Left lung (tissue), 14 donors: ENCODE measurements at places on chromosomes 11 and 22. TPM values are rescaled to one million over a fixed set of nuclear protein-coding genes. Genes with fewer than 3 reads are reported as not detected.

- no peak for DNase-seq
These were observed 316.4 kb downstream of the NTM start for GRCh38 chr11:131686836-131687235.

- no peak for DNase-seq
These were observed 34.9 kb downstream of the SERPIND1 start for GRCh38 chr22:20808844-20809243.

- no peak for DNase-seq
These were observed 96.7 kb downstream of the SNX19 start for GRCh38 chr11:130819625-130820024.

DNA sequence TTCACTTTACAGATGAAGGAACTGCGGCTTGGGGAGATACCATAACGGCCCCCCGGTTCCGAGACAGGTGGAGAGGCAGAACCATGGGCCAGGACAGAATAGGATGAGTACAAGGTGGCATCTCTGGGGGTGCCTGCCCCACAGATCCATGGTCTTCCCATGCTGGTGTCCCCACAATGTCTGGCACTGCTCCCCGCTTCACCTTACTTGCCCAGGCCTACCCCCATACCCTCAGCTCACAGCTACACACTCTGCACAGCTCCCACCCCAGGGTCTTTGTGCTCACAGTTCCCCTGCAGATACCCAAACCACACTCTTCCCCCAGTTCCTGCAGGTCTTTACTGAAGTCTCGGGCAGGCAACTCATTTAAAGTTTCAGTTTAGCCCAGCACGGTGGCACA, 11.4 kb upstream of the DGCR8 start:
- no peak for DNase-seq

DNA sequence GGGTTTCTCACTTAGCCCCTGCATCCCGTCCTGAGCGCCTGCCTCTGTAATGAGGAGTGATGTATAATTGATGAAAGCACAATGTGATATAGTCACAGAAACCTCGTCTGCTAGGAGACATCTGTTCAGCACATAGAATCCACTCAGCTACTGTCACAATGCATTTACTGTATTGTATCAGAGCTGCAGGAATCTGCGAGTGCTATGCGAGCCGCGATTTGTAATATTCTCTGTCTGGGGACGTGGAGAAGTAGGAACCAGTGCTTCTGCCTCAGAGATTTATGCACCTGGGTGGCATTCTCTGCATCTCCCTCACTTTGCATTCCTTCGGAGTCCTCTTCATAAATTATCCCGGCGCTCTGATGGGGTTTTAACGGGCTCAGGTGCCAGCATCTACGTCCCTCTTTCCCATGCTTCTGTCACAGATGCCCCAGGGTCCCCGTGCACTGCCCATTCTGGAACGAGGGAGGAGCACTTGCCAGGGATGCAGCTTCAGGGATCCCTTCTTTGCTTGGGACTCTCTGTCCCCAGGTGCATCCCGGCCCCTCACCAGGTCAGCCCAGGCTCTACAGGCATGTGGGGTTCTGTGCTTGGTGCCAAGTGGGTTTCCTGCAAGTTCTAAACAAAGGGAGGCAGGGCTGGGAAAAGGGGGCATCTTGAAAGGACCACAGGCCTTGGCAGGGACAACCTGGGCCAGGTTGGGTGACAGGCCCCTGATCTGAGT, 205.5 kb downstream of the DSCAML1 start:
- DNase-seq: peak; percentile 7

DNA sequence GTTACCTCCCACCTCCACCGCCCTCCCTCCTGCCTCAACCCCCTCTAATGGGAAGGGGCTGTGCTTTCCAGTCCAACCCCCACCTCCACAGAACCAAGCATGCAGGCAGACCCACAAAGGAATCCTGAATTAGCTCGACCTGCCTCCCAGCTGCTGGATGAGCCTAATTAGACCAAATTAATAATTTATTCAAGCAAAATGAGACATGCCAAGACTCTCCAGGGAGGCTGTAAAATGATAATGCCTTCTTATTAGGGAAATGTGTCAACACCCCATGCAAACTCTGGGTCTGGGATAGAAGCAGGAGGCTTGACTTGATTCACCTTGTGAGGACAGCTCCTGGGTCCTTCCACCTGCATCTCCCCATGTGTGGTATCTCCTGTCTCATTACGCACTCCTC, 59.4 kb upstream of the HMGXB4 start:
- DNase-seq: no peak

- no peak for DNase-seq
These were observed 568 bp downstream of the ALG8 start for GRCh38 chr11:78138694-78139421.

DNA sequence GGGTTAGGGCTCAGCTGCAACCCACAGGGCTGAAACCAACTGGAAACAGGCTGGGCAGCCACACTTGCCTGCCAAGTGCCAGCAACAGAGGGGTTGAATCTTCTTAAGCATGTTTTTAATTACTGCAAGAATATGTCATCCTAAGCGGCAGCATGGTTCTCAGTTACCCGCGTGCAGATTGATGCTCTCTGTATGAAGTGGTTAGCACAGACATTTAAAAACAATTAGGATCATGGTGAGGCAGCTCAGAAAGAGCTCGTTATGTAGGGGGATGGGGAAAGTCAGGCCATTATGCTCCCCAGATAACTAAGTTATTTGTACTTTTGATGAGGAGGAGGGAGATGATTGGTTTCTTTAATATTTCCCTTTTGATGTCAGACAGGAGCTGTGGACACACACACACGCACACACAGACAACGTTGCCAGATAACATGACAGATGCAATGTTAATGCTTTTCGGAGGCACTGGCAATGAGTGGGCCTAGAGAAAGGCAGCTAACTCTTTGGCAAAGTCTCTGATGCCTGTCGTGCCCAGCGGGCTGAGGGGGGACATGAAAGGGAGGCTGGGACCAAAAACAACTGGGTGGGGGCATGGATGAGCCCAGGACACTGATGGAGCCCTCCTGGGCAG, 389.7 kb downstream of the NXPE2 start:
- no peak for DNase-seq

DNA sequence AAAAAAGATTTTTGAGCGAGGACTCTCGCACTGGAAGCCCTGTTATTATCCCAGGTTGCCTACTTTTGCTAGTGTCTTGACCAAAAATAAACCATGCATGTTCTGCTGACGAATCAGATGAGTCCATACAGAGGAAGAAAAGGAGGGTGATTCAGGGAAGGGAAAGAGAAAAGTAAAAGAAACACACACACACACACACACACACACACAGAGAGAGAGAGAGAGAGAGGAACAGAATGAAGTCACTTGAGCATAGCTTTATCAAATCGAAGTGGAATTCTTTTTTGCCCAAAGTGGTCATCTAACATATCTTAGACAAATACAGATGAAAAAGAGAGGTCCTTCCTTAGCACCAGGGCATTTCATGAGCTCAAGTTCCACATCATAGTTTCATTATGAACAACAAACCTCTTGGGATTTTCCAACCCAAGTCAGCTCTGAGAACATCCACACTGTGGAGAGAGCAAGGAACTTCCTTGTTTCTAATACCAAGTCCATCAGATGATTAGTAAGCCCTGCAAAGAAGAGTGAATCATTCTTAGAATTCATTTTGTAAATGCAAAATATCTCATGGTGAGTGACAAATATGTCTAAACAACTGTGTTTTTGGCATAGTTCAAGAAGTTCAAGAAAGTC, 7.7 kb upstream of the MMP12 start:
- no peak for DNase-seq

GRCh38 chr11:29023761-29024160, 915.6 kb downstream of the METTL15 start:
- DNase-seq: no peak

GRCh38 chr11:44716256-44716655, 10.5 kb upstream of the TSPAN18 start:
- no peak for DNase-seq

DNA sequence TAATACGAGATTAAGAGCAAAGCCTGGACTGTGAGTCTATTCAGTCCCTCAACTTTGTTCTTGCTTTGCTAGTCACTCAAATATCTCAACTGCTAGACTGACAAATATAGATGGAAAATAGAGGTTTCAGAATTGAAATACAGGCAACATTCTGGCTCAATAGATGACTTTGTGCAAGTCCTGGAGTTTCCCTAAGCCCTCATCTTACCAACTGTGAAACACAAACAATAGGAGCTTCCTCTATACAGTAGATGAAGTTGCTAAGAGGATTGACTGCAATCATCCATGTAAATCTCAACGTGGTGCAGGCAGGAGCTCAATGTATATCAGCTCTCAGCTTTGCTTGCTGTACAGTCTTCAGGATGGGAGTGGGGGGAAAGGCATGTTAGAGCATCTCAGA, 6.2 kb upstream of the MPEG1 start:
- no peak for DNase-seq

DNA sequence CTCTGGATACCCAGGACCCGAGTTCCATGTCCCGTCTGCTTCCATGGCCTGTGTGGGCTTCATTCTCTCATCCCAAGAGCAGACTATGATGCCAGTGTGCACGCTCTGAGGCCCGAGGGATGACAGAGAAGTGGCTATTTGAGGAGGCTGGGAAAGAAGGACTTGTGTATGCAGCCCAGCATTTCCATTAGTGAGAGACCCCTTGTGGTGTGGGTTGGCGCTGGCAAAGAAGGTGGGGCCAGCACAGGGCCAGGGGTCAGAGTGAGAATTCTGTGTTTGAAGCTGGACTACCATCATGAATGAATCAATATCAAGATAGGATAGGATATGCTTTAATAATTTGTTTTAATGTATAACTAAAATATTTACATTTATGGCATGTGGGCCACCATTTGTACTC, 200.8 kb downstream of the HIPK3 start:
- DNase-seq: no peak

GRCh38 chr11:82872377-82873150, 27.7 kb downstream of the PRCP start:
- DNase-seq: no peak

- no peak for DNase-seq
These were observed 239.3 kb upstream of the POU2AF2 start for GRCh38 chr11:111006227-111006626.

DNA sequence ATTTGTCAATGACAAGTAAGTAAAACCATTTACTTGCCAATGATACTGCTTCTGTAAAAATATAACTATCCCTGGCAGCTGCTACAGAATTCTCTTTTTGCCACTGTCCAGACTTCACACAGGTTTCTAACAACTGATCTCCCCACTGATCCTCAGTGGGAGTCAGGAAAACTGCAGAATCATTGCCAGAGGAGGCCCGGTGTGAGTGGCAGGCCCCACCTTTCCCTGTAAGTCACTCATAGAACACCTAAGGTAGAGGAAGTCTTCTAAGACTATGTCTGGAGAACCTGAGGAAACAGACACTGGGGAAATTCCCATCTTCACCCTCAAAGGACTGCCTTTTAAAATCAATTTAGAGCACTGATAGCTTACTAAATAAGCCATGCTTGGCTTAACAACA, 66.3 kb downstream of the ZC3H12C start:
- no peak for DNase-seq

DNA sequence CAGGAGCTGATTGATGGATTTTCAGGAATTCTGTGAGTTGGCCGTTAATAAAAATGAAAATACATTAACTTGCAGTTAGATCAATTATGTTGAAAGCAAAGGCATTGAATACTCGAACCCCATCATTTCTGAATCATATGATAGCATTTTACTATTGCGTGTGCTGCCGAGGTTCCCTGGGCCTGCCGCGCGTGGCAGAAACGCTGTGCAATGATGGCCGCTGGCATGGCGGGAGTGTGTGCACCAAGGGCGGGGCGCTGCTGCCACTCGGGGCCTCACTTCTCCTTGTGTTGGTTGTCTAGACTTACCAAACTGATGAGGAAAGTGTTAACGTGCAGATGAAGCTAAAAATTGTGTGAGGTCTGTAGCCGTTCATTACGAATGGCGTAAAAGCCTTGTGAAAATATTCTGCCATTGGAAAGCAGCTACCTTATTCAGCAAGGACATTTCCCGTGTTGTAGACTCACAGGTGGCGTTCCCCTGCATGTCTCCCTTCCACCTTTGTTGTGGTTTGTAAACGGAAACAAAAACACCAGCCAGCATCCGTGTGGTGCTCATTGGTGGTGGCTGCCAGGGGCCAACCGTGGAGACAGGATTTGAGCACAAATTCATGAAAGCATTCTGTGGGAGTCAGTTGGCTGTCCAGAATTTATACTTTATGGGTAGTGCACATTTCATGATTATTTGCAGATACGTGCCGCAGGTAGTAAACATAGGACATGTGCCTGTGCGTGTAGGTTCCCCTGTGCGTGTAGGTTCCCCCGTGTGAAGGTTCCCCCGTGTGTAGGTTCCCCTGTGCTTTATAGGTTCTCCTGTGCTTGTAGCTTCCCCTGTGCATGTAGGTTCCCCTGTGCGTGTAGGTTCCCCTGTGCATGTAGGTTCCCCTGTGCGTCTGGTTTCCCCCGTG, 5.9 kb upstream of the GRAMD4 start:
- no peak for DNase-seq

DNA sequence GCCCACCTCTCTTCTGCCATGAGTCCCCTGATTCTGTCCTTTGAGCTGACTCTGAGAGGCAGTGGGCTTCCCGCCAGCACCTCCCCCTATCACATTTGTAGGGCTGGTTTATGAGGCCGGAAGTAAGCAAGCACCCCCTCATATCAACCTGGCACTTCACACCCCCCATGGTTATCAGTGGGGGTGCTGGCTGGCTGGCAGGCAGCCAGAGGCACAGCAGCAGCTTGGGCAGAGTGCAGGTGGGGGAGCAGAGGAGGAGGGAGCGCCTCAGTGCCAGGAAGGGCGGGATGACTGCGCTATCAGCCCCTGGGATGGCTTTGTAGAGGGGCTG, 22.9 kb upstream of the CHRM4 start:
- DNase-seq: no peak

- no peak for DNase-seq
These were observed 673.8 kb downstream of the NELL1 start for GRCh38 chr11:21343204-21343603.

- peak; percentile 84 for DNase-seq
These were observed 10.7 kb downstream of the CRY2 start for GRCh38 chr11:45857961-45858474.

GRCh38 chr22:18000441-18001039, 23.8 kb downstream of the MICAL3 start:
- DNase-seq: peak; percentile 22

- peak; percentile 88 for DNase-seq
These were observed 7.8 kb downstream of the MYEOV start for GRCh38 chr11:69301455-69302401.

DNA sequence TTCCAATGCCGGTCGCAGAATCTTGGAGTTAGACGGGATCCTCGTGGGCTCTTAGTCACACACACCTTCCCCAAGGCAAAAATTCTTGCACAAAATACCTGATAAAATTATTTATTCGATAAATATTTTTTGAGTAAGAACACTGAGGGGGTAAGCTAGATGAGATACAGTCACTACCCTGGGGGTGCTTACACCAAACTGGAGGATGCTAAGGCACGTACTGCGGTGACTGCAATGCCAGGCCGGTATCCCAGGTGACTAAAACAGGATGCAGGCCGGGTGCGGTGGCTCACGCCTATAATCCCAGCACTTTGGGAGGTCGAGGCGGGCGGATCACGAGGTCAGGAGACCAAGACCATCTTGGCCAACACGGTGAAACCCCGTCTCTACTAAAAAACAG, 1.7 kb upstream of the MRTFA start:
- no peak for DNase-seq

Gene GPHA2
- polyA plus RNA-seq: 0.49 TPM

Gene WBP2NL
- polyA plus RNA-seq: 3.3 TPM

Gene TNNI2
- polyA plus RNA-seq: not detected

Gene UVRAG
- polyA plus RNA-seq: 19.3 TPM

Gene SCUBE1
- polyA plus RNA-seq: 2.1 TPM

Gene SSRP1
- 183 TPM for polyA plus RNA-seq

Gene OR2AG1
- polyA plus RNA-seq: not detected

Gene LIMK2
- 51.2 TPM for polyA plus RNA-seq

Gene APOA1
- polyA plus RNA-seq: 4.4 TPM

Gene NAALAD2
- polyA plus RNA-seq: 54.6 TPM

Gene IGLL1
- polyA plus RNA-seq: 0.58 TPM
